ENCODE measurements at places on chromosomes 4 and X.
A peak's percentile ranks its signal among the peaks of the same experiment; 100 is the strongest.

- DNase-seq = no peak
Observed at GRCh38 chr4:52560844-52561280, 98.2 kb downstream of the USP46 start.

DNA sequence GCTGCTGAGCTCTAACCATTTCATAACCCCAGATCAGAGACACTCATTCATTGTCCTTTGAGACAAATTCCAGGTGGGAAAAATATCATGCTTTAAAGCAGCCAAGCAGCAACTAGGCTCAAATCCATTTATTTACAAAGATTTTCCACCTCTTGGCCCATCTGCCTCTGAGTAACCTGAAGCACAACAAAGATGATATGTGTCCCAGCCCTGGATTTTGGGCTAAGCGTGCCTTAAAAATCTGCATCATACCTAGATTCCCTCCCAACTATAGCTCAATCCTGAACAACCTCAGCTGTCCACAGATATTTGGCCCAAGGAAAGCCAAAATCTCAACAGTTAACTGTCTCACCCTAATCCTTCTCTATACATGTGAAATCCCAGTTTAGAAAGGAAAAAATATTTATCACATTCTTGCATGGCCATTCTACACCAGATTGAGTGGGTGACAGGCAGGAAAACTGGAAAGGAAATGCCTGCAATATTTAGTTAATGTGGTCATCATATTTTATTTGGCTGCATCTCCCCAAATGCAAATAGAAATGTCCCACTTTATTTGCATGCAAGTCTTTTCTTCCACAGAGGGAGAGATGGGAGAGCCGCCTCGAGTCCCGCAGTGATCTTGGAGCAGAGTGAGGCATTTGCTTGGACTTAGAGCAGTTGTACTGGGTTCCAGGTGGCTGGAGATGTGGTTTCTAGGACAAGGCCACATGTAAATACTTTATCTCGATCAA, 146.4 kb upstream of the EOLA2 start:
- DNase-seq = peak; percentile 77

- DNase-seq = peak; percentile 69
Observed at GRCh38 chr4:15368856-15369255, 59.0 kb upstream of the C1QTNF7 start.

DNA sequence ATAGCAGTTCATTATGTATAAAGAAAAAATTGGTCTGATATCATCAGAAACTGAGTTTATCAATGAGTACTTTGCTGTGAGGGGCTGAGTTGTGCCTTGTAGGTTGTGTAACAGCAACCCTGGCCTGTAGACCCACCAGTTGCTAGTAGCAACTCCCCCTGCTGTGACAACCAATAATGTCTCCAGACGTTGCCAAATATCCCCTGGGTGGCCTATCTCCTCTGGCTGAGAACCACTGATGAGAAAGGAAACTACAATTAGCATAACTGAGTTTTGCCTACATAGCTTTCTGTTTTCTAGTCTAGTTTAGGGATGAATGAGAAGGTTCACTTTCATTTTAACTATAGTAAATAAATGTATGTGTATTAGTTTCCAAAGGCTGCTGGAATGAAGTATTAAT, 234.1 kb downstream of the CPE start:
- DNase-seq = no peak

GRCh38 chr4:187414716-187415115, 580.9 kb upstream of the ZFP42 start:
- DNase-seq = no peak

DNA sequence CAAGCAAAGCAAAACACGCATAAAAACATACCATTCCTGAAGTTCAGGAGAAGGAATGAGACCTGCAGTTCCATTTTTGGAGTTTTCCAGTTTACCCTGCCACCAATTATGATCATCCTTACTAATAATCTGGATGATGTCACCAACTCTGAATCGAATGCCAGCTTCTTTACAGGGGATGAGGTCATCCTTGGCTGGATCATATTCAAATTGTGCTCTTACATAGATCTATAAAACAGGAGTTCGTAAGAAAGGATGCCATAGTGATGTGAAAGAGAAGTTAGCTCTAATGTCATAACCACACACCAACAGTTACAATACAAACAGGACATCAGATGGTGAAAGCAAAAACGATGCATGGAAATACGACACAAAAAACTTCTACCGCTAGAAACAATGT, 106.5 kb downstream of the NYX start:
- DNase-seq = peak; percentile 53

GRCh38 chr4:17336524-17336961, 175.3 kb downstream of the QDPR start:
- DNase-seq = peak; percentile 39

DNA sequence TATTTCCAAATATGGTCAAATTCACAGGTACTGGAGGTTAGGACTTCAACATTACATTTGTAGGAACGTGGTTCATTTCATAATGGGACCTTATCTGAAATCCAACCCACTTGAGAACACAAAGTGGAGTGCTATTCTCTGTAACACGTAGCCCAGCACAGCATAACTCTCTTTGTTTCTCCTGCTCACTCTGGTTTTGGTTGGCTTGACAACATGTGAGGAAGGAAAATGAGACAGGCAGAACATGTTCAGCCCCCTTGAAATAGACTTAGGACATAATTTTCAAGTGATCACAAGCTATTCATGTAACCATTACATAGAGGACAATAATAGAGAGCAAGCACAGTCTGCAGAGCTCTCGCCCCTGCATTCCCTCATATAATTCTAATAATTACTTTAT, 115.1 kb upstream of the SMIM10 start:
- no peak for DNase-seq

- peak; percentile 58 for DNase-seq
Observed at GRCh38 chr4:111064342-111064993, 441.6 kb upstream of the PITX2 start.

DNA sequence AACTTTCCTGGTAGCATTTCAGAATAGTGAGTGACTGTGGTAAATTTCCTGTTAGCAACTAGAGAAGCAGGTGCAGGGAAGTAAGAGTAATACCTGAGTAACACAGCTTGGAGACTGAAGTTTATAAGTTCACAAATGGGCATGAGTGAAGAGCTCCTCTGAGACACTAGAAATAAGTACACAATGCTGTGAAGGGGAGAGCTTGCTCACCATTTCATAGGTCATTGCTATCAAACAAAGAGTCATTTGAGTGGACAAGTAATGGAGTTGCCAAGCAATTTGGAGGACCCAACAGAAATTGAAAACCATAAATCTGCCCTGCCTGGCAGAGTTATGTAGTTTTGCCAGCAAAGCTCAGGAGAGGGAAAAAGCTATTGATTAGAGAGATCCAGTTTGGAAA, 523.6 kb downstream of the TRAM1L1 start:
- no peak for DNase-seq

- DNase-seq = no peak
Observed at GRCh38 chr4:1237981-1238675, 10.8 kb downstream of the CTBP1 start.

GRCh38 chr4:6889736-6890324, 19.8 kb upstream of the TBC1D14 start:
- DNase-seq = no peak

- DNase-seq = no peak
Observed at GRCh38 chrX:132271311-132271778, 52.1 kb upstream of the RAP2C start.

DNA sequence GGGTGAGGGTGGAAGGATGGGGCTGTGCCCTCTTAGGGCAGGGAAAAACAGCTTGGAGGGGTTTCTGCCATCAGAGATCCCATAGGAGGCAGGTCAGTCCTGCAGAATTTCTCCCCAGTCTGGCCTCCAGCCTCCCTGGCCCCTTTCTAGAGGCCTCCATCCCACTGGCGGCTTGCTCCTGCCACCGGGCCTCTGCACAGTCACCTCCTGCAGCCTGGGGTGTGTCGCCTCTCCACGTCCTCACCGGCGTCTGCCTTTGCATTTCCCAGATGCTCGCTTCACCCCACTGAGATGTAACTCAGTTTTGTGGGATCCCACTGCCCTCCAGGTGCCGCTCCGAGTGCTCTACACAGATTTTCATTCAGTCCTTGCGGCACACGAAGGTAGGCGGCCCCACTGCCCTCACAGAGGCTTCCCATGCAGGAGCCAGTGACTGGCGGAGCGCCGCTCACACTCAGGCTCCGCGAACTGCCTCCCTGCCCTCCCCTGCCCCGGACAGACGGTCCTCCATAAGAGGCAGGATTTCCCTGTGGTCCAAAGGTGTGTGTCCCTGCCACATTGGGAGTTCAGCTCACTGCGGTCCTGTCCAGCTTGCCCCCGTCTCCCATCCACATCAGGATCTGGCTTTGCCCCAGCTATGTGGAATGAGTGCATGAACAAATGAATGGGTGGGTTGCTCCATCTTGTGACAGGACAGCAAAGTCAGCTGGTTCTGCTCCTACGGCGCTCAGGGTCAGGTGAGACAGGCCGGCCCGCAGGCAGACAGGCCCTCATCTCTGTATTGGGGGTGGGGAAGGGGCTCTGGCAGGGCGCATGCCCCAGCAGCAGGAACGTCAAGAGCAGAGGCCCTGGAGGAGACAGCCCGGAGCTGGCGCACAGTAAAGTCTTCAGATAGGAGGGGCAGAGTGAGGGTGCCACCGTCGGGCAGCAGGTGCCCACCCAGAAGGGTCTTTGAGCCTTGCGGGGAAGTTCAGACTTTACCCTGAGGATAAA, 2.7 kb upstream of the TMEM271 start:
- no peak for DNase-seq

GRCh38 chrX:131764216-131764615, 220.3 kb downstream of the OR13H1 start:
- no peak for DNase-seq

- peak; percentile 14 for DNase-seq
Observed at GRCh38 chr4:115187136-115187535, 73.7 kb upstream of the NDST4 start.

Data from astrocyte of the hippocampus (primary cell).